ENCODE measurements at places on chromosomes 6 and 20.

DNA sequence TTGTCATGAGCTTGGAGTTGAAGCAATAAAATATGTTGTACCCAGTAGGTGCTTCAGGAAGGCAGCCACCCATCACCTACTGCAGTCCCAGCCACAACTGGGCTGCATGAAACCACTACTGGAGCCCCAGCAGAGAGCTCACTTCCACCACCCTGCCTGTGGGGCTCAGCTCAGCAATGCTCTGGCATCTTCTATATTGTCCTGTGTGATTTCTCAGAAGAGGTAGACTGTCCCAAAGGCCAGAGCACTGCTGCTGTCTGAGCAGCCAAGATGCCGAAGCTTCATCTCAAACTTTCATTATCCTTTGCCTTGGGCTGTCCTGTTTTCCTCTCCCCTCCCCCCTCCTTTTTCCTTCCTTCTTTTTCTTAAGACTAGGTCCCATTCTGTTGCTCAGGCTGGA is 126.9 kb downstream of the DHX35 start:
- DNase-seq: no peak

DNA sequence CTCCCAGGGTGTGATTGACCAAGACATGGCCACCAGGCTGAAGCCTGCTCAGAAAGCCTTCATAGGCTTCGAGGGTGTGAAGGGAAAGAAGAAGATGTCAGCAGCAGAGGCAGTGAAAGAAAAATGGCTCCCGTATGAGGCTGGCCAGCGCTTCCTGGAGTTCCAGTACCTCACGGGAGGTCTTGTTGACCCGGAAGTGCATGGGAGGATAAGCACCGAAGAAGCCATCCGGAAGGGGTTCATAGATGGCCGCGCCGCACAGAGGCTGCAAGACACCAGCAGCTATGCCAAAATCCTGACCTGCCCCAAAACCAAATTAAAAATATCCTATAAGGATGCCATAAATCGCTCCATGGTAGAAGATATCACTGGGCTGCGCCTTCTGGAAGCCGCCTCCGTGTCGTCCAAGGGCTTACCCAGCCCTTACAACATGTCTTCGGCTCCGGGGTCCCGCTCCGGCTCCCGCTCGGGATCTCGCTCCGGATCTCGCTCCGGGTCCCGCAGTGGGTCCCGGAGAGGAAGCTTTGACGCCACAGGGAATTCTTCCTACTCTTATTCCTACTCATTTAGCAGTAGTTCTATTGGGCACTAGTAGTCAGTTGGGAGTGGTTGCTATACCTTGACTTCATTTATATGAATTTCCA is 4.6 kb upstream of the SNRNP48 start:
- no peak for DNase-seq

GRCh38 chr6:16007146-16007545 is 121.7 kb upstream of the MYLIP start:
- DNase-seq: no peak

DNA sequence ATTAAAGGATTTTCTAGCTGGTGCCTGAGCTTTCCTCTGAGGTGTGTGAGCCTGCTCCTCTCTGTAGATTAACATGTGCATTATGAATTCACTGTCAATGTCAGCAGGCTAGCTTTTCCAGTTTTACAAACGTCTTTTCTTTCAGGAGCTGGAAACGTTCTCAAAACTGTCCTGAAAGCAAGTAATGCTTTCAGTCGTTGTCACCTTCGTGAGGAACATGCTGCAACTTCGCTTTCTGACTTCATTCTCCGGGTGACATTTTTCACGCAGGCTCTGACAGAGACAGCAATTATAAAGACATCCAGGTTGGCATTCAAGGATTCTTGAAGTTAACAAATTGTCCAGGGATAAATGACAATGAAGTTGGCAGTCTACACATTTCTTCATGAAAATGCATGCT is 671.5 kb downstream of the DHX35 start:
- no peak for DNase-seq
